ENCODE measurements at places on chromosomes 2 and 18.

GRCh38 chr18:65990174-65990690, 239.4 kb downstream of the CDH7 start:
- DNase-seq = no peak

- DNase-seq = no peak
These were observed 4.1 kb upstream of the SLC4A5 start for GRCh38 chr2:74347303-74347702.

DNA sequence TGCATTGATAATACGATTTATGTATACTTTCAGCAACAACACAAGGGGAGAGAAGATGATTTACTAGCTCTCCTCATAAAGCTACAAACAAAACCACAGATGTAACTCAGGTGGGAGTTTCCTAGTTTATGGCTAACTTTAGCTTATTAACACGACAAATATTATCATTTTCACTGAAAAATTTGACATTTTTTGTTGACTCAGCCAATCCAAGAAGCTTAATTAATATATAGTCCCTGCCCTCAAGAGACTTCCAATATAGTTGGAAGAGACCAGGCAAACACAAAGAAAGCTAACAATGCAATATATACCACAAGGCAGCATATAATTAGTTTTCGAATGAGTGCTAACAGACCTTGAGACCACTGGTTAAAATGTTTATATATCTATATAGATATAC, 775 bp downstream of the WDR12 start:
- DNase-seq = no peak

GRCh38 chr2:212619954-212620353, 81.4 kb upstream of the ERBB4 start:
- no peak for DNase-seq
